ENCODE measurements at places on chromosomes 7 and 10.

GRCh38 chr7:141701489-141702046 is 398 bp downstream of the DENND11 start:
- peak; percentile 89 for DNase-seq

DNA sequence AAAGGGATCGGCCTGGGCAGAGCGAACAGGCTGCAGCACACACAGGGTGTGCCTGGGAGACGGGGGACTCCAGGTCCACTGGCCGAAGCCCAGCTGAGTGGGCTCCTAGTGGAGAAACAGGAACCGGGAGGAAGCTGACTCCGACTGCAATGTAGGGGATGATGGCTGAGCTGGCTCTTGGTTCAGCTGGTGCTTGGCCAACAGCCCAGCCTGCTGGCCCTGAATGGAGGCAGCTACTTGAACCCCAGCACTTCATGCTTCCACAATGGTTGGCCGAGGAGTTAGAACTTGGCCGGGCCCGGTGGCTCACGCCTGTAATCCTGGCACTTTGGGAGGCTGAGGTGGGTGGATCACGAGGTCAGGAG is 27.0 kb upstream of the FRAT2 start:
- no peak for DNase-seq

DNA sequence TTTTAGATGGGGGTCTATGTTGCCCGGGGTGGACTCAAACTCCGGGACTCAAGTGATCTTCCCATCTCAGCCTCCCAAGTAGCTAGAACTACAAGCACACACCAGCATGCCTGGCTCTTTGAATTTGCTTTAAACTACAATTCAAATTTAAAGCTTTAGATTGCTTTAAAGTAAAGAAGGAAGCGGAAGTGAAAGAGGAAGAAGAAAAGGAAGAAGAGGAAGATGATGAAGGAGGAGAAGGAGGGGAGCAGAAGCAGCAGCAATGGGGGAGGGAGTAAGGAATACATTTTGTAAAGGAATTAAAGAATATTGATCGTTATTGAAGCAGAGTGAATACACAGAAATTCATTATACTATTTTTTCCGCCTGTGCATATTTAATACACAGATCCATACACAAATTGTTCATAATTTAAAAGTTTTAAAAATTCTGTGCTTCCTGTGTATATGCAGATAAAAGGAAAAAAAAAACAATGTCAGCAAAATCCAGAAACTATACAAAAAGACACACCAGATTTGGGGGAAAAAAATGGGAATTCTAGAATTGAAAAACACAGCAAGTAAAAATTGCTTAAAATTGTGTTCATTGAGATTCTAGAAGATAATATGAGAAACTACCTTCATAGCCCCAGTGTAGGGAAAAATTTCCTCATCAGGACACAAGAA is 60.8 kb upstream of the KCNMA1 start:
- no peak for DNase-seq

DNA sequence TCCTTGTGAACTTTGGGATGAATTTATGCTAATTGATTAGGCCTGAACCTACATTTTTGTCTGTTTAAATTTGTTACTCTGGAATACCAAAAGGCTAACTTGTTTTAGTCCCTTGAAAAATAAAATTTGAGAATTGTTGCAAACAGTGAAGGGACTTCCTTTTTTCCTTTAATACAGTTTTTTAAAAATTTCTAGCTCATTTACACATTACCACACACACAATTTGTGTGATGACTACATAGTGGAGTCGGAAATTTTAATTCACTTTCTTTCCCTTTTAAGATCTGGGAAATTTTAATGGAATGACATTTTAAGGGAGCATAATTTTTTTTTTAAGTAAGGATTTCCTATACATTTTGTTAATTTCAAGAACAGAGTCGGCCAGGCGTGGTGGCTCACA is 8.6 kb upstream of the TMEM236 start:
- DNase-seq, result no peak

DNA sequence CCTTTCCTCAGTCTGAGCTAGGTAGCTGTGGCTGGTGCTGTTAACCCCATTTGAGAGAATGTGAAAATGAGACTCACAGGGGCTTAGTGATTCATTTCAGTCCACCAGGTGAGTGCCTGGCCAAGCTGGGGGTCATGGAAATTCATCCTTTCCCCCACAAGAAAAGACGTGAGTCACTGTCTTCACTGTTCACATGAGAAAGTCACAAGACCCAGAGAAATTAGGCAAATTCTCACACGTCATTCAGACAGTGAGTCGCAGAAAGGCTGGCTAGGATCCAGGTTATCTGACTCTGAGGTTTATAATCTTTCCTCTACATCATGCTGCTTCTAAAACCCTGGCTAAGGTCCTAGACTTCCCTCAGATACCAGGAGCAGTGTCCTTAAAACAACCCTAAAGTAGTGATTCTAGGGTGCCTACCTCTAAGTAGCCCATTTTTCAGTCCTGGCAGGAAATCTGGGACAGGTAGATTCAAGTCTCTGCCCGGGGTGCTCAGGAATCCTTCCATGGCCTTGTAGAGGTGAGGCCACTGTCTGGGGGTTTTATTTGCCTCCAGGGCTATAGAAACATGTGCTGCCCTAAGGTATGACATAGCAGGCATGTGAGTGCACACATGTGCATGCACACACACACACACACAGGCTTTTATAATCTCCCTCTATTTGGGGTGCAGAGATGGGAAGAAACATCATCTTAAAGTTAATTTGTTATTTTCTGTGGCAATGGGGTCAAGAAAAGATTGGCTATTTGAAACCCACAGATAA is 427.9 kb upstream of the CELF2 start:
- peak; percentile 5 for DNase-seq

- DNase-seq, result no peak
Measured at GRCh38 chr10:30431435-30431911, 2.5 kb upstream of the MAP3K8 start.

GRCh38 chr7:17963281-17963680 is 23.0 kb upstream of the SNX13 start:
- DNase-seq, result no peak

GRCh38 chr7:29345590-29345989 is 151.0 kb downstream of the CHN2 start:
- peak; percentile 51 for DNase-seq

- DNase-seq, result no peak
Measured at GRCh38 chr7:16815001-16815400, 10.2 kb upstream of the AGR2 start.

DNA sequence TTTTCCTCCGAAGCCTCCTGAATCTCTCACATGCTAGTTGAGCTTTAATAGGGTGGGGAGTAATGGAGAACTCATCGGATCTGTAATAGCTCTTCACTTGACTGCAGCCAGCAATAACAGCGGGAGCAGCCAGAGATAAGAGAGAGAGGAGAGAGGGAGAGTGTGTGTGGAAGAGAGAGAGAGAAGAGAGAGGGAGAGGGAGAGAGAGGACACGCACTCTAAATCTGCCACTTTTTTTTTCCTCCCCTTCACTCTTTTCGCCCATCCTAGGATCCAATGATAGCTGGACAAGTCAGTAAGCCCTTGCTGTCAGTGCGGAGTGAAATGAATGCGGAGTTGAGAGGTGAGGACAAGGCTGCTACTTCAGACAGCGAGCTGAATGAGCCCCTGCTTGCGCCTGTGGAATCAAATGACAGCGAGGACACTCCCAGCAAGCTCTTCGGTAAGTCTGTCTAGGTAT is 107.9 kb downstream of the POU6F2 start:
- DNase-seq, result no peak

- DNase-seq, result no peak
Measured at GRCh38 chr10:69656742-69657269, 26.8 kb downstream of the FAM241B start.

DNA sequence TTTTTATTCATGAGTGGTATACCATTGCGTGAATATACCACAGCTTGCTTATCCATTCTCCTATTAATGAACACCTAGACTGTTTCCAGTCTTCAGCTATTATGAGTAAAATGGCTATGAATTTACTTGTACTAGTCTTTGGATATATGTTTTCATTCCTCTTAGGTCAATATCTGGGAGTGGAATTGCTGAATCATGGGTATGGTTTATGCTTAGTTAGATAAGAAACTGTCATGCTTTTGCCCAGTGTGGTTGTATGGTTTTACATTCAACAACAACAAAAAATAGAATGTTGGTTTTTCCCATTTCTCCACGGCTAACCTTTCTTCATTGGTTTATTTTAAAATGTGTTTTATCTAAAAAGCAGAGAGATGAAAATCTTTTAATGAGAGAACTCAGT is 308.3 kb downstream of the PHF14 start:
- DNase-seq, result no peak

- DNase-seq, result no peak
Measured at GRCh38 chr7:31062746-31063435, 10.8 kb downstream of the ADCYAP1R1 start.

- no peak for DNase-seq
Measured at GRCh38 chr10:19952224-19953010, 136.2 kb downstream of the PLXDC2 start.

DNA sequence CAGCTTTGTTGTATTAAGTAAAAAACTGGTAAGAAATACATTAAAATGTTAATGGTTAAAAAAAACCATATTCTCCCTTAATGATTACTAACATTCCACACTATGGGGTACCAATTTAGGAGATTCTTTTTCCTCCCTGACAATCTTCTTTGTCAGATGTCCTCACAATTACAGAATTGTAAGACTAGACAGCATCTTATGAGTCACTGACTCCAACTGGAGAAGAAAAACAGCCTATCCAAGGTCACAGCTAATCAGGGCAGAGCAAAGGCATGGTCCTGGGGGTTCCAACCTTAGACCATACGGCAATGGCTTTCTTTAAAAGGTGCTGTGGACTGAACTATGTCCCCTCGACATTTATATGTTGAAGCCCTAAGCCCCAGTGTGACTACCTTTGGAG is 127.6 kb downstream of the DLG5 start:
- DNase-seq, result no peak

GRCh38 chr7:139427788-139428187 is 55.7 kb downstream of the KLRG2 start:
- no peak for DNase-seq

DNA sequence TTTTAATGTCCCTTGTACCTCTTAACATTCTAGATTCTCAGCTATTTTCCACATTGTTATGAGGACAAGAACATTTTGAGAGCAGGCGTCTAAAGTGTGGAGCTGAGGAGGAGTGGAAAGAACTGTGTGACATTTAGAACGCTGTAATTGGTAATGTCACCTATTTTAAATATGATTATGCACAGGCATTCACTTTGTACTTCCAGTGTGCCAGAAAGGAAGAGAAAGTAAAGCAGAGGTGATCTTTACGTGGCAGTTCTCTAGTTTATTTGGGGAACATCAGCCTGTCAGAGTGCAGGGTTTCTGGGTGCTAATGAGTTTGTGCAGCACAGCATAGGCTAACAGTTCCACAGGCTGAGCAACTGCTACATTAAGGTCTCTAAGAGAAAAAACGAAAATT is 498.4 kb upstream of the POM121L12 start:
- no peak for DNase-seq

DNA sequence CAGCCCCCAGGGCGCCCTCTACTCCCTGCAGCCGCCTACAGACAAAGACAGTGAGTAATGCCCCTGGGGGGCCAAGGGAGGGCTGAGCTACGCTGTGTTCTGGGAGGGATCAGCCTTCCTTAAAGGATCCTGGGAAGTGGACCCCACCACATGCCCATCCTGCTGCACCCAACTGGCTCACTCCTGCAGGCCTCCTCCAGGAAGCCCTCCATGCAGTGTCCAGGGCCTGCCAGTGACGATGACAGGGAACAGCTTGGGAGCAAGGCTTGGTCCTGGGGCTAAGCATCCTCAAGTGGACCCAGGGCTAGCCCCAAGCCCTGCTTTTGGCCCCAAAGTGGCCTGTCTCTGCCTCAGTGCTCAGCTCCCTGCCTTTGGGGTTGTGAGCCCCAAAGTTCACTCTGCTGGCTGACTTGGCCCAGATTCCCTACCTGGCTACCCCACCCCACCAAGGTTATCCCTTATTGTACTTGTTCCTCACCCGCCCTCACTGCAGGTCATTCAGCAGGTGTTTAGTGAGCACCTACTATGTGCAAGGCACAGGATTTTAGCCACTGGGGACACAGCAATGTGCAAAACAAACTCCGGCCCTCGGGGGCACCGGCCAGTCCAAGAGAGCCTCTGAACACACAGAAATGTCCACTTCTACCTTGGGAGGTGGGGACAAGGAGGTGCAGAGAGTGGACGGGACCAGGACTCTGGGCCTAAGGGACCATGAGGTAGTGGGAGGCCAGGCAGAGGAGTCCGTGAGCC is 83.5 kb downstream of the MYL10 start:
- no peak for DNase-seq

GRCh38 chr10:17250736-17251135 is 22.7 kb downstream of the VIM start:
- no peak for DNase-seq

- peak; percentile 22 for DNase-seq
Measured at GRCh38 chr7:50591480-50592438, 26.6 kb upstream of the DDC start.

GRCh38 chr10:14089556-14090292 is 241.0 kb downstream of the FRMD4A start:
- no peak for DNase-seq

DNA sequence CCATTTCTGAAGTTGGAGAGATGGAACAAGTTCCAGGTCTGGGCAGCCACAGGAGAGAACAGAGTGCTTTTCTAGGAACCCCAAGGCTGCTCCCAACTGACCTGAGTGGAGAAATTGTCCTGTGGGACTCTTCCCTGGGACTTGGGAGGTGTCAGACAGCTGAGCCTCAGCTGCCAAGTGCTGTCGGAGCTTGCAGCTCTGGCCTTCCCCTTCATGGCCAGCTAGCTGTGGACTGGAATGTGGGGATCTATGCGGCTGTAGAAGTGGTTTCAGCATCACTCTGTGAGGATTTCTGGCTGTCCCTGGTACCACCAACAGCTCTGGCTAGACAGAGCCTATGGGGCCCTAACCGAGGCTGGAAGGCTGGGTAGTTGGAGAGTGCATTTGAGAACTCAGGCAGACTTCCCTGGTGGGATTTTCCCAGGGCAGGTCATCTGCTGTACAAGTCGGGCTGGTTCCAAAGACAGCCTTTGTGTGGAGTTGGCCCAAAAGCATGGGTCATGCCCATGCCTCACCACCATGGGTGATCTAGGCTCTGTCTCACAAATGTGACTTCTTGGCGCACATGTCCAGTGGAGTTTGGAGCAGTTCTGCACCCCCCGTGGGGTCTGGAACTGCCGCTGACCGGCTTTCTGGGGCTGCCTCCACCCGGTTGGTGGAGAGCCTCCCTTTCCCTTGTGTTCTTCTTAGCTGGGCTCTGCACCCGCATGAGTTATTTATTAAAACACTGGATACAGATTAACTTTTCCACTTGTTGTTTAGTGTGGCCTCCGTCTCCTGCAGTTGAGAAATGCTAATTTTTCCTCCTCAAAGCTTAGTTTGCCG is 10.9 kb downstream of the SUFU start:
- DNase-seq, result no peak

DNA sequence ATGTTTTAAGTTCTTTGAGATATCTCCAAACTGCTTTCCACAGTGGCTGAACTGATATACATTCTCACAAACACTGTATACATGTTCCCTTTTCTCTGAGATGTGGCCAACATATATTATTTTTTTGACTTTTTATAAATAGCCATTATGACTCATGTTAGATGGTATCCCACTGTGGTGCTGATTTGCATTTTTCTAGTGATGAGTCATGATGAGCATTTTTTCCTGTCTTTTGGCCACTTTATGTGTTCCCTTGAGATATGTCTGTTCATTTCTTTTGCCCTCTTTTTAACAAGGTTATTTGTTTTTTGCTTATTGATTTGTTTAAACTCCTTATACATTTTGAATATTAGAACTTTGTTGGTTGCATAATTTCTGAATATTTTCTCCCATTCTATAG is 1055.1 kb downstream of the NXPH1 start:
- no peak for DNase-seq

GRCh38 chr7:7665031-7665430 is 24.5 kb downstream of the UMAD1 start:
- DNase-seq, result no peak

Measured in NAMALWA (cell line).